ENCODE measurements at places on chromosomes 13 and 19.

DNA sequence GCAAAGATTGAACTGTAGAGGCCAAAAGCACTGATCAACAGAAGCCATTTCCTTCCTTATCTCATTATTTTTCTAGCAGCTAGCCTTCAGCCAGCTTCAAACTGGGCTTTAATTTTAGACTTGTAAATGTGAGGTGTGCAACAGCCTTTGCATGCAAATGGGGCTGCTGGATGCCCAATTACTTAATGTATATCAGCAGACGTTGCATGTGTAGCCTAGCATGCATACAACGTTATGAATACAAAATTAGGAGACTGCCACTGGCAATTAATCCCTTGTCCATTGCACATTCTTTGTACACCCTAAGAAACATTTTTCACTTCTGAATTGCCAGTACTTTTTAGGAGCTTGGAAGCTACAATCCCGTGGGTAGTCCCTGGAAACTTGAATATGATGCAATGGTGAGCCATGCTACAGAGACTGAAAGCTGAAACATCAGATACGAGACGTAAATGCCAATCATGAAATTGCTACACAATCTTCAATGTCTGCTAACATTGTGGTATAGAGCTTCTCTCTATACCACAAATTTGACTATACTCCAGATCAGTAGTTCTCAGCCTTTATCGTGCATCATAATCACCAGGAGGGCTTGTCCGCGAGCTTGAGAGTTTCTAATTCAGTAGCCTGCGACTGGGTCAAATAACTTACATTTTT is 20.2 kb downstream of the EPSTI1 start:
- DNase-seq: no peak

- no peak for DNase-seq
Measured at GRCh38 chr19:1469255-1470054, 9.6 kb downstream of the C19orf25 start.

- no peak for DNase-seq
Measured at GRCh38 chr19:17335575-17335974, 920 bp upstream of the ANO8 start.

- DNase-seq: no peak
Measured at GRCh38 chr19:44705502-44706010, 6.6 kb downstream of the CEACAM16 start.

DNA sequence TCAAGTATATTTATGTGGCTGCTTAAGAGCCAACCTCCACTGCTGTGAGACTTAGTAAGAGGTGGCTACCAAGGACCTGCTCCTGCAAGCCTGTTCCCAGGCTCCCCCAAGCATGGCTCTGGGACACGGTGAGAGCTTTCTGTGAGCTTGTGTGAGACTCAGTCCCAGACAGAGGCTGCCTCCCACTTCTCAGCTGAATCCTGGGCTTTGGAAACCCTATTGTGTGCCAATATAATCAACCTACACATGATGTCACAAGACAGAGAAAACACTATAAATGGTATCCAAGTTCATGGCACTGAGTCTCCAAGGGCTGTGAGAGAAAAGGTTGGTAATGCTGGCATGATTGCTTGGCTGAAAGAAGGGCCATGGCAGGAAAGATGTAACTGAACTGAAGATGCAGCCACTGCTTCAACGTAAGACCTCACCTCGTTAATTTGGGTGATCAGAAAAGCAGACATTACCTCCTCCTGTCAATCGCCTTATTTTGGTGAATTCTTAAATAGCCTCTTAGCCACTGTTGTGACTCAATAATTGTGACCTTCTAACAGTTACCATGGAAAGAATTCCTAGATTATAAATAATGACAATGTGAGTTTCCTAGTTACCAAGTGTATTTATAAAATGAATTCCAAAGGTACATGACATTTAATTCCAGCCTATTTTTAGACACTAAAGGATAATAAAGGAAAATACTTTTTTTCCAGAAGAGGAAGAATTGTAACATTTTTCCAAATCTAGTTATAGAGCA is 332.0 kb downstream of the IRS2 start:
- no peak for DNase-seq

- no peak for DNase-seq
Measured at GRCh38 chr13:79398915-79399314, 7.1 kb downstream of the RBM26 start.

- DNase-seq: no peak
Measured at GRCh38 chr19:56601375-56601774, 6.3 kb downstream of the ZNF71 start.

DNA sequence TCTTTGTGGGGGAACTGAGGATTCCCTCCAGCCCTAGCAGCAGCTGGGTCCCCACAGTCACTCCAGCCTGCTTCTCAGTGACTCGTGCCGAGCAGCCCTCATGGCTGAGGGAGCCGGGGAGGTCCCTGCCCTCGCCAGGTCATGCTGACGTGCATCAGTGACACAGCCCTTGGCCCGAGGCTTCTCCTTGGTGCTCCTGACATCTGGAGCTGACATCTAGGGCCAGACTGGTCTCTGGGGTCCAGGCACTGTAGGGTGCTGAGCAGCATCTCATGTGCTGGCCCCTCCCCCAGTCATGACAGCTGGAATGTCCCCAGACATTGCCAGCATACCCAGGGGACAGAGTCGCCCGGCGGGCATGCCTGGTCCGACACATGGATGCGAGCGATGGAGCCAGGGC is 14.4 kb downstream of the COMP start:
- no peak for DNase-seq

GRCh38 chr13:107845911-107846310 is 369.4 kb downstream of the LIG4 start:
- no peak for DNase-seq

All from omental fat pad (tissue), 4 donors.